ENCODE measurements at places on chromosomes 4 and X. TPM values are rescaled to one million over a fixed set of nuclear protein-coding genes. Genes with fewer than 3 reads are reported as not detected.

The RBM47 gene
- total RNA-seq = 53.5 TPM

The HSD17B10 gene
- total RNA-seq = 63.7 TPM

DNA sequence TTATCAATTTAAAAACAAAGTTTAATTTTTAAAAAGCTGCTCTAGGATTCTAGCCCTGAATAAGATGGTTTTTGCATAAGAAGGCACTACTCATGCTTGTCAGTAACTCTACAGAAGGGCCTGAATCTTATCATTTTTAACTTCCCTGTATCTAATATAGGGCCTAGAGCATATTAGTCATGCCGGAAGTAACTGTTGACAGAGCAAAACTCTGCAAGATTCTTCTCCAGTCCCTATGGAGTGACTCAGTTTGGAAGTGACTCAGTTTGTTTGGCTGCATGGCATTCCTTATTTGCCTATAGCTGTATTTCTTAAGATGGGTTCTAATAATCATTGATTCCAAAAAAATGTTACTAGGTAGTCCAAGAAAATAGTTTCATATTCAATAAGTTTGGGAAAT, 431.8 kb upstream of the HTR2C start:
- no peaks in the 10 kb centered on the region for H3K4me1 ChIP-seq
- no peaks in the 10 kb centered on the region for H3K27me3 ChIP-seq
- no peaks in the 10 kb centered on the region for H3K36me3 ChIP-seq
- no peak for DNase-seq

DNA sequence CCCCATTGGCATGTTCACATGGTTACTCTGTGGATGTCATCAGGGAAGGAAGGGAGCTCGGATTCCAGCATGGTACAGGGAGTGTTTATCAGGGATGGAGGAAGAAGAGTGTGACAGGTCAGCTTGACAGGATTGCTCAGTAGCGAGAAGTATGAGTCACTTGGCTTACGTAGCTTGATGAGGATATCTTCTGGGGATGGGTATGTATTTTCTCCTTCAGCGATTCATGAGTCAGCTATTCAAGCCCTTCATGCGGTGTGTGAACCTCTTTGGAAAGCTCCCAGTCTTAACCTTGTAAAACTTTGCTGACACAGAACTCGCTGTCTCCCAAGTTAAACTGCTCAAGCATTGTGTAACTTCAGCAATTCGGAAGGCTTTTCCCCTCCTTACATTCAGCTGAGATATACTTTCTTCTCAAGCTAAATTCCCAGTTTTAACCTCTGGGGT, 275.4 kb downstream of the ARHGAP10 start:
- H3K36me3 ChIP-seq = peaks cover 20% of the 10 kb centered on the region
- peak overlapping the region; percentile 23 for H3K27ac ChIP-seq
- DNase-seq = no peak
- H3K27me3 ChIP-seq = no peaks in the 10 kb centered on the region

- no peak overlapping the region for H3K27ac ChIP-seq
- no peaks in the 10 kb centered on the region for H3K36me3 ChIP-seq
- no peak overlapping the region for H3K4me3 ChIP-seq
- peaks cover 7% of the 10 kb centered on the region for H3K4me1 ChIP-seq
- DNase-seq = no peak
Observed at GRCh38 chrX:133232331-133232730, 14.2 kb upstream of the TFDP3 start.

The AMTN gene
- total RNA-seq = not detected

GRCh38 chr4:98639523-98639922, 18.9 kb downstream of the TSPAN5 start:
- H3K27me3 ChIP-seq = no peaks in the 10 kb centered on the region
- no peak for DNase-seq
- no peak overlapping the region for H3K4me3 ChIP-seq
- H3K4me1 ChIP-seq = peaks cover 13% of the 10 kb centered on the region
- no peak overlapping the region for H3K27ac ChIP-seq

DNA sequence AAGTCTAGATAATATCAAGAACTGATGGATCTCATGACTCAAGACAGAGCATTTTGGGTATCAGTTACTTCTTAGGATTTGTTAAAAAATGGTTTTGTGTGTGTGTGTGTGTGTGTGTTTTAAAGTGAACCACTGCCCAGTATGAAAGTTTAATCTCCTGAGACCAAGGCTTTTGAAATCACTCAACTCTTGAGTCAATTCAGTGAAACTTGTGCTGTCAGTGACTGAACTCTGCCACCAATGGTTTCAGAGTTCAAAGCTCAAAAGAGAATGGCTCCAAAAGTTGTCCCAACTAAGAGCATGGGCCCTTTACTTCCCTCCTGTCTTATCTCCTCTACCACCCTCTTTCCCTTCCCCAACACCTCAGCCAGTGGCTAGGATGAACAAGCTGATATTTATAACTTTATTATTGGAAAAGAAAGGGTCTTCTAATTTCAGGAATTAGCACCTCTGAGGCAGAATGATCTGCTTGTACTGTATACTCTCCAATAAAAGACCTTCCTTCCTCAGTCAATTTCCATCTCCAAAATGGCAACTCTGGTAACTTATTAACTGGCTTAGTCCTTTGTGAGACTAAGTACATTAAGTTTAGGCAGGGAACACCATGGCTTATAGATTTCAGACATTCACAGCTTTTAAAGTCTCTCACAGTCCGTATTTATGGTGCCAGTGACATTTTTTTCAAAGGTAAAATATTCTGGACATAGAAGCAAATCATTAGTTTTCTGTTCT, 152.2 kb downstream of the REPS2 start:
- DNase-seq = no peak
- H3K27me3 ChIP-seq = no peaks in the 10 kb centered on the region
- no peaks in the 10 kb centered on the region for H3K4me1 ChIP-seq
- H3K27ac ChIP-seq = no peak overlapping the region
- H3K36me3 ChIP-seq = no peaks in the 10 kb centered on the region
- H3K4me3 ChIP-seq = no peak overlapping the region

The TFE3 gene
- total RNA-seq = 53.9 TPM

- DNase-seq = no peak
- H3K4me3 ChIP-seq = no peak overlapping the region
- H3K27ac ChIP-seq = no peak overlapping the region
- H3K27me3 ChIP-seq = peaks cover 5% of the 10 kb centered on the region
- peaks cover 13% of the 10 kb centered on the region for H3K4me1 ChIP-seq
Observed at GRCh38 chrX:23945206-23945605, 37.4 kb downstream of the CXorf58 start.

The P2RY4 gene
- total RNA-seq = not detected

DNA sequence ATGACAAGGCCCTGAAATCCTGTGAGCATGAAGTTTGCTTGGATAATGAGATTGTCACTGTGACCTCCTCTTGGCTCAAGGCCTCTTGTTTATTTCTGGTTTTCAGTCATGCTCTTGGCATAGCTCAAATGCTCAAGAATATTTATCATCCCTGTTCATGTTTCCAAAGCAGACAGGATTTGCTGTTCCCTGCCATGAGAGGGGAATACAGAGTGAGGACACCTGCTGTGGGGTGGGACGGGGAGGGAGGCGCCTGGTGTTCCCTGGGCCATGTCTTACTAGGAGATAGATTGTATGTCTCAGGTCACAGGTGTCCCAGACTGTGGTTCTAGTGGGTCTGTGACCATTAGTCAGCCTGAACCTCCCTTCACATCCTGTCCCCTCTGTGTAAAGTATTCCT, 34.9 kb upstream of the SH3RF1 start:
- no peak overlapping the region for H3K4me3 ChIP-seq
- peaks cover 10% of the 10 kb centered on the region for H3K27me3 ChIP-seq
- H3K27ac ChIP-seq = no peak overlapping the region
- H3K36me3 ChIP-seq = no peaks in the 10 kb centered on the region

GRCh38 chrX:46436744-46437143, 108.5 kb downstream of the ZNF674 start:
- H3K27ac ChIP-seq = no peak overlapping the region
- H3K36me3 ChIP-seq = no peaks in the 10 kb centered on the region
- H3K4me1 ChIP-seq = no peaks in the 10 kb centered on the region
- no peaks in the 10 kb centered on the region for H3K27me3 ChIP-seq
- DNase-seq = no peak
- no peak overlapping the region for H3K4me3 ChIP-seq

DNA sequence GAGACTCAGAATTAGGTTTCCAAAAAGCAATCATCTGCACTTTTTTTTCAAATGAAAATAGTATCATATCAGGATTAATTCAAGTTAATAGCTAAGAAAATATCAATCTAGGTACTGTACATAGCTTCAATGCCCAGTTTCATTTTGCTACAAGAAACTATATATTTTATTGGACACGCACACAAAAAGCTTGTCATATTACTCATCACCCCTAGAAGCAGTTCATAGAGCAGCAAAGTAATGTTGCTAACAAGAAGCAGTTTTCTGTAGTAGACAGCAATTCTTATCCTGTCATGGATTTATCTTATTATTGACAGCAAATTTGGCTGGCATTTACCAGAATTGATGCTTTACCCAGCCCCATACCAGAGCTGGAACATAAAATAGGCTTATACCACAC, 52.3 kb upstream of the LSM6 start:
- H3K4me3 ChIP-seq = no peak overlapping the region
- no peak overlapping the region for H3K27ac ChIP-seq
- no peaks in the 10 kb centered on the region for H3K36me3 ChIP-seq
- no peaks in the 10 kb centered on the region for H3K4me1 ChIP-seq

DNA sequence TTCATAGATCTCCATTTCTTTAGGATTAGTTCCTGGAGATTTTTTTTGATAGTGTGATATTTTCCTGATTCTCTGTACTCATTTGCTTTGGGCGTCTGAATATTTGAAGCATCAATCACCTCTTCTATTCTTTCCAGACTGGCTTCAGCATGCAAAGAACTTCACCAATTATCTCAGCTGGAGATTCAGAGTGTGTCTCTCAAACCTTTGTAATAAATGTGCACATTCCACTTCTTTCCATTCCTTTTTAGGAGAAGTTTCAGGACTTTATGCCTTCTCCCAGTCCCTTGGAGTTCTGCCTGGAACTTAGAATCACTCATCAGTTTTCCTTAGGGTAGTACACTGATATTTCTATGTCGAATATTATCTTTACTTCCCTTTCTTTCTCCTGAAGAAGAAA, 334.8 kb downstream of the TEX13C start:
- no peak overlapping the region for H3K4me3 ChIP-seq
- no peaks in the 10 kb centered on the region for H3K4me1 ChIP-seq
- no peaks in the 10 kb centered on the region for H3K36me3 ChIP-seq

GRCh38 chr4:112348488-112349158, 51.5 kb downstream of the ALPK1 start:
- H3K4me1 ChIP-seq = peaks cover 20% of the 10 kb centered on the region
- H3K27ac ChIP-seq = no peak overlapping the region
- peaks cover 9% of the 10 kb centered on the region for H3K27me3 ChIP-seq
- DNase-seq = no peak

The STARD8 gene
- total RNA-seq = 9.9 TPM
